ENCODE measurements at places on chromosomes 2 and 18.

- DNase-seq = no peak
These were observed 93.8 kb downstream of the EDAR start for GRCh38 chr2:108895188-108895587.

DNA sequence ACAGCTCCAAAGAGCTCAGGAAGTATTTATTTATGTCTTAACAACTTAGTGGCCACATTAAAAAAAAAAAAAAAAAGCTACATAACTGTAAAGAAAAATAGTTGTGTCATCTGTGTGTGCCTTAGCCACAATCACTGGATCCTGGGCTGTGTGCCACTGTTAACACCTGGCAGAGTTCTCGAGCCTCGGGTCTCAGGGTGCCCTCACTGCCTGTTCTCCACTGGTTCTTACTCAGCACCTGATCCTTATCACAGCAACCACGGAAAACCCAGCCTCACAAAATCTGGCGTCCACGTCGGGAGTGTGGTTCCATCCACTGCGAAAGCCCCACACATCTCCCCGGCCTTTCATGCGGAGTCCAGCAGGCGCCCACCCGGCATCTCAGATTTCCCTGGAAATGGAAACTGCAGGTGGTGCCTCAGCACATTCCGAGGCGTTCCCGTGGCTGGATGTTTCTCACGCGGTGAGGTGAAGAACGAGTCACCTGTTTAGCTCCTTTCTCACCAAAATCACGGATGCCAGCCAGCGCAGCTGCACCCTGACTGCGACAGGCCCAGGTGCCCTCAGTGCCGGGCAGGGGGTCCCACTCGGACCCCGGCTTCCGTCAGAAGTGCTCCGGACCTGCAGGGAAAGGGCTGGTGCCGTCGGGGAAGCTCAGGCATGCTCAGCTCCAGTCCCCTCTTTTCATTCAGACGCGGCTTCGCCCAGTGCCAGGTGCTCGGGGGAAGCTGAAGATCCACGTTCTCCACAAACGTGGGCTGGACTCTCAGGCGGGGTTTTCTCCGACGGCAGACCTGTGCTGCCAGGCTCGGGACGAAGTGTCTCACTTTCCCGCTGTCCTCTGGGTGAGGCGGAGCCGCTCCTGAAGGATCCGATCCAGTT lies 198.7 kb upstream of the SALL3 start:
- no peak for DNase-seq

GRCh38 chr2:14751581-14751980 lies 119.1 kb downstream of the LRATD1 start:
- DNase-seq = no peak

DNA sequence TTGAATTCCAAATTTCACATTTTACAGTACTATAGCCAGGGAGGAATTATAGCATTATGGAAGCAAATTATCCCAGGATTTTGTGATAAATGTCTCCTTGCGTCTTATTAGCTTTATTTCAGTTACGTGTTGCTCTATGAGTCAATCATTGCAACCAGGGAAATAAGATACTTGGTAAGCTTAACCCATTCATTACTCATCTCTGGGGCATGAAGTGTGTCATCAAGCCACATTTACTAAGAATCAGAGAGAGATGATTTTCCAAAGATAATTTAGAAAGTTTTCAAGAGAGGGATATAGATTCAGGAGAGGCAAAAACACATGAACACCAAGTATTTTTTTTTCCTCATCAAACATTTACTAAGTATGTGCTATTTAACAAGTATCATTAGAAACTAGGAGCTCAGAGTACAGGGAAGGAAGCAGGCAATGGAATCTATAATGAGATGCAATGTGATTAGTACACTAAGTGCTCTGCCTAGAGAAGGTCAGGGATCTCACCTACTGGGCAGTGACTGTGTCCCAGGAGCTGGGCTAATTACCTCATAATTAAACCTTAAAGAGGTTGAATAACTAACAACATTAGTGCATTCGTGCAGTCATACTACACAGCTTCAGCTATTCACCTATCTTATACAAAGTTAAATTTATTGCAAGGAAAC lies 217.8 kb upstream of the NXPH2 start:
- DNase-seq = no peak

DNA sequence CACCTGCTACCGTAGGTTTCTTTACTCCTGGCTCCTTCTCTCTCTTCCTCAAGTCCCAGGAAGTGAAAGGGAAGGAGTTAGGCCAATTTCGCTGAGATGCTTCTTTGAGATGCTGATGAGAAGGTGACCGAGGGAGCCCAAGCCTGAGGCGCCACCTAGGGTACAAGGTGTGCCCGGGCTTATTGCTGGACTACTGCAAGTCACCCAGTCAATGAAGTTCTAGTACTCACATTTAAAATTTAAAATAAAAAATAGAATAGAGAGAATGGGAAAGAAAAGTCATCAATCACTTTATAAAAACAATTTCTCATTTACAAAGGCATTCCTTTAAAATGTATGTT lies 45.3 kb downstream of the ACAA2 start:
- no peak for DNase-seq

DNA sequence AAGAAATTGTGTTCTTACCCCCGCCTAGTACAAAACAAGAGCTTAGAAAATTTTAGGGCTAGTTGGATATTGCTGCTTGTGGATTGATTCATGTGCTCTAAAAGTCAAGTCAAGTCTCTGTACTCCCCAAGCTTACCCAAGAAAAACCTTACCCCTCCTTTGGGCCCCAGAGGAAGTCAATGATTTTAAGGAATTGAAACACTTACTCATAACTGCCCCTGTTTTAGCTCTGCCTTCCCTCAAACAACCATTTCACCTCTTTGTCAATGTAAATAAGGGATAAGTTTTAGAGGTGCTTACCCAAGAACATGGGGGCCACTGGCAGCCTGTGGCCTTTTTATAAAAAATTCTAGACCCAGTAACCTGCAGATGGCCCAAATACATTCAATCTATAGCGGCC lies 136.6 kb upstream of the RMP24 start:
- DNase-seq = no peak

DNA sequence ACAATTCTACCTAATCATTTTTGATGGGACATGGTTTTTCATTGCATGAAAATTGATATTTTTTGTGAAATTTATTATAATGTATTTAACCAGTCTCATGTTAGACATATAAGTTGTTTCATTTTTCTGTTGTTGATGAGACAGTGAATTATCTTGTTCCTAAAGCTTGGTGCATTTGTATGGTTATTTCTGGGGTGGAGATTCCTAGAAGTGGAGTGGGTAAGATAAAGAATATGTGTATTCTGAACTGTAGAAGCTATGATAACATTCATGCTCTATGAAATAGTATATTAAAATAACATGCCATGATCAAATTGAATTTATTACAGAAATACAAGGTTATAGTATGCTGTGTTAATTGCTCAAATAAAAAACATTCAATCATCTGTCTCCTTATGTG lies 69.2 kb downstream of the BOLA3 start:
- DNase-seq = no peak

- no peak for DNase-seq
These were observed 61.8 kb upstream of the GPR45 start for GRCh38 chr2:105179469-105180372.

- no peak for DNase-seq
These were observed 178.0 kb downstream of the ICOS start for GRCh38 chr2:204114295-204115136.

- no peak for DNase-seq
These were observed 896 bp upstream of the AFF3 start for GRCh38 chr2:100143286-100143685.

GRCh38 chr2:223989206-223989855 lies 32.1 kb downstream of the MRPL44 start:
- DNase-seq = peak; percentile 26

DNA sequence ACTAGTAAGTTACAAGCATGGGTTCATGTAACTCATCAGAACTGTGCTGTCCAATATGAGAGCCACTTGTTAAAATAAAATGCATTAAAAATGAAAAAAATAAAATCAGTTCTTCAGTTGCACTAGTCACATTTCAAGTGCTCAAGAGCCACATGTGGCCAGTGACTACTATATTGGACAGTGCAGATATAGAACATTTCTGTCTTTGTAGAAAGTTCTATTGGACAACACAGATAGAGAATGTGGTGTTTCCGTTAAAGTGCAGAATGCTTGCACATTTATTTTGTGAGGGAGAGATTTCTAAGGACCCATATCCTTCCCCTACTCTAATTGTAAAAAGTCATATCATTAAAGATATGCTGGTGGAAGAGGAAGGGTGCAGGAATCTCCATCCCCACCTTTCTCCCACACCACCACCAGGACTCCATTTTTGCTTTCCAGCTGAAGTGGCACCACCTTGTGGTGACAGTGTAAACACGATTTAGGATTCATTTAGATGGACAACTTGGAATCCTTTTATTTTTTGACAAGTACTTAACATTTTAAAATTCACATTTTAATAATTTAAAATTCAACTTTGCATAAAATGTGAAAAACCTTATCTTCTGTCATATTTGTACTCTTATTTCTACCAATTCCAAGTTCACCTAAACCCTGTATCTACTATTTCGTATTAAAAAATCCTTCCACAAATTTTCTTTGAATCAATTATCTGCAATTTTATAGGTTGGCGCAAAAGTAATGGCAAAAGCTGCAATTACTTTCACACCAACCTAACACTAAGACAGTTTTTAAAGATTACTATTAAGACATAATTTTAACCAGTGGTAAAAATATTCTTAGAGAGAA lies 9.4 kb upstream of the CD302 start:
- no peak for DNase-seq

DNA sequence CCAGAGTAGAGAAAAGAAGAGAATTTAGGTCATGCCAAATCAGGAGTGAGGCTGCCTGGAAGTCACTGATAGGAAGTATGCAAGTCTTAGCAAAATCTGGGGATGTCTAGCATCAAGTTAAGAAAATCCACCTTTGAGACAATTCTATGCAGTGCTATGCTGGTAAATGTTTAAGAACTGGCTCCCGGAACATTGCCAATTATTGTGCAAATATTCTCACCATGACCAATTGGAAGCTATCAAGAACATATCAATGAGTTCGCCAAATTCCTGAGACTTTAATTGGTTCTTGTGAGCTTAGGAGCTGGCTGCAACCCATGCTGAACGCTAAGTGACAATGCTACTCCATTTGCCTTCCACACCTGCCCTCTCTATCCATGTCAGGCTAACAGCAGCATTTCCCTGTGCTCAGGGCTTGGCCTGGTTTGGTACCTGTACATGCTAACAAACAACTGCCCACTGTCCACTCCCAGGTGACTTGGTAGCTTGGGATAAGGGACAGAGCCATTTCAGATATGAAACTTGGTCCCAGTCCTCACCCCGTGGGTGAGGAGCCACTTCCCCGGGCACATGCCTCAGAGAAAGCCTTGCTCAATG lies 172.9 kb upstream of the KLHL29 start:
- DNase-seq = no peak

DNA sequence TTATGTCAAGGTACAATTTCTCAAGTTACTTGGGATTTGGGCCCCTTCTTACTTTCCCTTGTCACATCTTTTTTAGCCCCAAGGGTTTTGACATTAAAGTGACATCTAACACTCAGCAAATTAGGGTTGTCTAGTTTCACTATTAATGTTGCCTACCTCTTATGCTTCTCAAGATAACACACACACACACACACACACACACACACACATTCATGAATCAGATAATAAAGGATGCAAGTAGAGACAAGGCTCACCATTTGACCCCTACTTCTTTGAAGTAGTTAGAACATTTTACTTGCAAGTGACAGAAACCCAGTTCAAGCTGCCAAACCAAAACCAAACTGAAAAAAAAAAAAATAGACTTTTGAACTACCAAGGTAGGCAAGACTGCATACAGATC lies 138.8 kb downstream of the TRIB2 start:
- no peak for DNase-seq

GRCh38 chr2:69203166-69203985 lies 183.7 kb downstream of the GFPT1 start:
- DNase-seq = no peak

GRCh38 chr2:170887496-170887895 lies 41.6 kb upstream of the GORASP2 start:
- no peak for DNase-seq

GRCh38 chr18:74796841-74797576 lies 199.3 kb downstream of the ZNF407 start:
- DNase-seq = no peak

- peak; percentile 72 for DNase-seq
These were observed 18.4 kb downstream of the SH2D6 start for GRCh38 chr2:85436836-85437487.

GRCh38 chr2:54589340-54590215 lies 133.5 kb downstream of the SPTBN1 start:
- DNase-seq = no peak

- no peak for DNase-seq
These were observed 412.5 kb upstream of the SPHKAP start for GRCh38 chr2:228594012-228594411.

DNA sequence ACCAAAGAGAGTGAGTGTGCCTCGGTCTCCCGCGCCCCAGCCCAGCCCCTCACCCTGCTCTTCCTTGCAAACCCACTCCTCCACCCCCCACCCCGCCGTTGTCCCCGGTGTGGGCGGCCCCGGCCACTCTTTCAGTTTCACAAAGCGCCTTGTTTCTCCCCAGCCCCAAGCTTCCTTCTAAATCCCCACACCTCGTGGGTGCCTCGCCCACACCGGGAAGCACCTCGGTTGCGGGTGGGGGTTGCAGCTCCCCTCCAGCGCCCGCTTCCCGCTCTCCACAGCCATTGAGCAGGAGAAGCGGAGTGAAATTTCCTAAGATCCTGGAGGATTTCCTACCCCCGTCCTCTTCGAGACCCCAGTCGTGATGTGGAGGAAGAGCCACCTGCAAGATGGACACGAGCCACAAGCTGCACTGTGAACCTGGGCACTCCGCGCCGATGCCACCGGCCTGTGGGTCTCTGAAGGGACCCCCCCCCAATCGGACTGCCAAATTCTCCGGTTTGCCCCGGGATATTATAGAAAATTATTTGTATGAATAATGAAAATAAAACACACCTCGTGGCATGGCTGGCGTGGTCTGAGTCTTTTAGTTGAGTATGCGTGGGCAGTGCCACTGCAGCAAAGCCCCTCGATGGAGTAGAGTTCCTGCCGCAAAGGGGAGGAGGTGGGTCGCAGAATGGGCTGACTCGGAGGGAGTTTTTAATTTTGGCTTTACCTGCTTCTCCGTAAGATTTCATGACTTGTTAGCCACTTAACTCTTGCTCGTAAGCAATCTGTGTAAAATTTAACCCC lies 848 bp downstream of the TMSB10 start:
- DNase-seq = peak; percentile 72

DNA sequence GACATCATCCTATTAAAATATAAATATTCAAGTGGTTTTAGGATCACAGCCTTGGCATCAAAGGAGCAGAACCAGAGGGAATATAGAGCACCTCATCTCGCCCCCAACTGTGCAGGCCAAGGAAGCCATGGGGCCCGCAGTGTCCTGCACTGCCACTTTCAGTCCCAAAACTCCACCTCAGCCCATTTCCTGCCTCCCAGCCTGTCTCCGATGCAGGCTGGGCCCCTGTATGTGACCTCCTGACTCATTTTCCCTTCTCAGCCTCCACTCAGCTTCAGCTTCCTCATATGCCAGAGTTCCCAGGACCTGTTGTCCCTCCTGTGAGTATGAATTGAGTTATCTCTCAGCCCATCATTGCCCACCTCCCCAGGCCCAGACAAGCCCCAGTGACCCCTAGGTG lies 72.9 kb upstream of the GLI2 start:
- DNase-seq = no peak

GRCh38 chr2:17594533-17595401 lies 54.3 kb downstream of the VSNL1 start:
- no peak for DNase-seq
